ENCODE measurements at places on chromosomes 7 and 10. TPM values are rescaled to one million over a fixed set of nuclear protein-coding genes. Genes with fewer than 3 reads are reported as not detected.

The HMX3 gene
- total RNA-seq, result 0.20 TPM

The TRIM24 gene
- 25.4 TPM for total RNA-seq

The AKR1D1 gene
- not detected for total RNA-seq

The FAM13C gene
- total RNA-seq, result 47.2 TPM

The CLDN4 gene
- 0.20 TPM for total RNA-seq

The SEMA3C gene
- total RNA-seq, result 153 TPM

The IGFBP1 gene
- 0.40 TPM for total RNA-seq

DNA sequence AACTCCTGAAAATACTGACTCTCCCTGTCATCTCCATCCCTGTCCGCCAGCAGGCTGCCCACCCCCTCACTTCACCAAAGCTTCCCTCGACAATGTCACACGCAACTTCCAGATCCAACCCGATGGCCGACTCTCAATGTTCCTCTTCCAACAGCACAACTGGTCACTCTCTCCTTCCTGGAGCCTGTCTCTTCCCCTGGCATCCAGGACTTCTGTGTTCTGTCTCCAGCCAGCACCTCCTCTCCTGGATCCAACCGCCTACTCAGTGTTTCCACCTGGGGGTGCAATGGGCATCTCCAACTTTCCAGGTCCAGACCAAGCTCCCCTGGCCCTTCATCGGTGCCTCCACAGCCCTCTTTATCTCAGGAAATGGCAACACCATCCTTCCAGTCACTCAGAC, 8.6 kb downstream of the CPA5 start:
- no peak for DNase-seq

DNA sequence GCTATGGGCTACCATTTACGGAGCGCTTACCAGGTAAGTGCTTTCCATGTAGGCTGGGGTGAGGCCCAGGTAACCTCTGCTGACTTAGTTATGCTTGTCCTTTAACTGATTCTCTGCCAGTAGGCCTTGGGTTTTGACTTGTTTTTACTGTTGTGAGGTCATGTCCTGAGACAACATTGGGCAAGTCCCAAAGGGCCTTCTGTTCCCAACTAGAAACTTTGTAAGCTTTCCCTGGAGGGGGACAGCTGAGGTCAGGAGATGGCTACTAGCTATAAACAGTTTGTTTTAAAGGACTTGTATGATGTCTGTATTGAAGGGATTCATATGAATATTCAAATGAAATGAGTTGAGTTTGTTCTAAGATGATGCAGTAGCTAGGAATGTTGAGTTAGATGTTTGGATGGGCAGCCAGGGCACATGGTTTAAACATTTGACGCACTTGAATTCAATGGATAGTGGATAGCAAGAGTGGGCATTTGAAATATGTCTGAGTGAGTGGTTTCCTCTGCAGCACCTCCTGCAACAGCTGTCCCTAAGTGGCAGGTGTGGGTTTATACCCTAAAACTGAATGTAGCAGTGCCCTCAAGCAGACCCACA, 10.0 kb upstream of the SGPL1 start:
- DNase-seq, result no peak

- DNase-seq, result no peak
Measured at GRCh38 chr7:50409856-50410745, 40.0 kb downstream of the FIGNL1 start.

DNA sequence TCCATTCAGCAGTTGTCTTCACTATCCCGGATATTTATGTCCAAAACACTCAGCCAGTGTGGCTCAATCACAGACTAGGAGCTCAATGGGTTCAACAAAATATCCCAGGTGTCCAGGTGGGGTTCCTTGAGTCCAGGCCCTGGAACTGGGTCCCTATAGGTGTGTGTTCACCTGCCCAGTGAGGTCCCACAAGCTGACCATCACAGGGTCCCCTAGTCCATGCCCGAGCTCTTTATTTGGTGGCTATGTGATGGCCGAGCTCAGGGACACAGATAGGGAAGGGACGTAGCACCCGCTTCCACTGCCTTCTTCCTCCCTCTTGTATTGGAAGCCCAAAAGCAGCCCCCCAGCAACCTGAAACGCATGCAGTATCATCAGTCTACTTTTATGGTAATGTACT, 78.9 kb upstream of the DDC start:
- DNase-seq, result no peak

DNA sequence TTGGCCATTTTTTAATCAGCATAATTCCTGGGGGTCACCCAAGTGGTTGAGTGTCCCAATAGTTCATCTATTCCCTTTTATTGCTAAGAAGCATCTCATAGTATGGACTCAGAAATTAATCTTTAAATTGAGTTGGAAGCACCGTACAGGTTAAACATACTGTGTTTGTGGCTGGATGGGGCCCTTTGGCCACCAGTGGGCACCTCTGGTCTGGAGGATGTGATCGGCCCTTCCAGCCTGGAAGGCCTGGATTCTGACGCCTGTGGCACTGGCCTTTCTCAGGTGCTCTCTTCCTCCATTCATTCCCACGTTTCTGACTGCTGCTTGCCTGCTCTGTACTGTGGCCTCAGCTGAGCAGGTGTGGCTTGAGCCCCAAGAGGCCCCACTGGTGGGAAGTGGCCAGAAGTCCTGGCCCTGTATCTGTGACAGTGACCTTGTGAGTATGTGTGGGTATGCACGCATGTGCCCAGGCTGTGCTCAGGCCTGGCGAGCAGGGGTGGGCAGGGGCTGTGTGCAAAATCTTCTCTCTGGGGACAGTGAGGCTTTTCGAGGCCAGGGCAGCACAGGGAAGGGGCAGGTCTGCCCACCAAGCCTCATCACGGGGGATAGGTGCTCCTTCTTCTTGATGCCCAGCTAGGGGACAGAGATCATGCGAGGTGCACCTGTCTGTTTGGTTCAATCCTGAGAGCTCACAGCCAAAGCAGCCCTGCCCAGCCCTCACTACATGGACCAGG, 30.1 kb downstream of the LDB3 start:
- DNase-seq, result no peak

- DNase-seq, result no peak
Measured at GRCh38 chr7:126103582-126103981, 1149.2 kb downstream of the GRM8 start.

DNA sequence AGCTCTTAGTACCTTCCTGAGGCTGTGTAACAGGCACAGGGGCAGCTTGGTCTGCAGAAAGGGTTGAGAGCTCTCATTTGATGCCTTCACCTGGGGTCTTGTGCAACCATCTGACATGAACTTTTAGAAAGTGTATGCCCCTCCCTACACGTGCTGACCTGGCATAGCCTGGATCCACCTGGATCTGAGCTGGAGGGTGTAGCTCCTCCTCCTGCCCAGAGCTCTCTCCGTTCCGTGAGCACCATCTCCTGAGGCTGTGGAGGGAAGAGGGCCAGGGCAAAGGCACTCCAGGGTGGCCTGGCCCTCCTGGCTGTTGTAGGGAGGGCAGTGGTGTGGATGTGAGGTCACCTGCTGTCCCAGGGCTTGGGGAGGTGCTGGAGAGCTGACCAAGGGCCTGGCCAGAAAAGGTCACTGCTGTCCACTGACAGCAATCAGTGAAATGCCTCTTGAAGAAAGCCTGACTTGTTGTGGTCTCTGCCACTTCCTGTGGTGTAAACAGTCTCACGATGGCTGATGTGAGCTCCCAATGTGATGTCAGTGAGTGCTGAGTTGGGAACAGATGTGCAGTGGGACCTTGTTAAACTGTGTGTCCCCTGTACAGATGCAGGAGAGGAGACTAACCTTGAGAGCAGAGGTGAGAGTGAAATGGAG, 23.0 kb downstream of the AMZ1 start:
- no peak for DNase-seq

GRCh38 chr7:7793921-7794320, 75.5 kb upstream of the RPA3 start:
- DNase-seq, result no peak
